Activated CD4-positive, alpha-beta T cell treated with anti-CD3 and anti-CD28 coated beads, Interleukin-2, Interleukin-4, amounts not matched to agents 100 ng/mL and 50 ng/mL, durations not matched to agents 16 hours and 8 hours (primary cell): ENCODE measurements at places on chromosomes 2 and 18.

GRCh38 chr18:40532046-40532445, 1423.0 kb upstream of the PIK3C3 start:
- no peak for DNase-seq

DNA sequence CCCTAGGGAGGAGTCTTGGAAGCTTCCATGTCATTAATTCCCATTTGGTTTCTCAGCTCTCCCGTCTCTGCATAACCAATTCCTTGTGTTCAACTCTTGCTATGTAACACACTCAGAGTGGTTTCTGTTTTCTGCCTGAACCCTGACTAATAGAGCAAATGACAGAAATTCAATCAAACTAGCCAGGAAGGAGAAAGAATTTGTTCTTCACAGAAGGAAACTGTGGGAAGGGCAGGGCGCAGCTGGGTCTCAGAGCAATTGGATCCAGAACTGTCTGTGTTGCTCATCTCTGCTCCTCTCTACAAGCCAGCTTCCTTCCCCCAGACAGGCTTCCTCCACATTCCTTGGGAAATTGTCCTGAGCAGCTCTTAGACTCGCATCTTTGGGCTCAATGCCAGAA, 269.8 kb downstream of the TNS1 start:
- no peak for DNase-seq

DNA sequence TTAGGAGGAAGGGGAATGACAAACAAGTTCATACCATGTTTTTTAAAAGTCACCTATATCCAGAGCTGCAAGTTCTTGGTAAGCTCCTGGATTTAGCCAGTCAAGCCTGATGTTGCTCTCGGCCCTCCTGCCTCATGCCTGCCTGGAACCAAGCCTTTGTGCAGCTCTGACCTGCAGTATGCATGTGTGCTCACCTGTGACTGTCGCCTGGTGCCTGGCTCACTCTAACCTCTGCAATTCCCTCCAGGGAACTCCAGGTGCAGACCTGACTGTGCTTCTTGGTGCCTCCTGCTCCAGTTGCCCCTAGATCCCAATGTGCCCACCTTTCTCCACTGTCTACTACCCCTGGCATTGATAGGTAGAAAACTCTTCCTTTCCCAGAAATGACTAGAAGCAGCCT, 85.1 kb upstream of the ZBTB14 start:
- no peak for DNase-seq

GRCh38 chr18:77173275-77174030, 40.9 kb upstream of the MBP start:
- DNase-seq: no peak

- DNase-seq: no peak
Measured at GRCh38 chr18:63022429-63023022, 297.0 kb downstream of the BCL2 start.

DNA sequence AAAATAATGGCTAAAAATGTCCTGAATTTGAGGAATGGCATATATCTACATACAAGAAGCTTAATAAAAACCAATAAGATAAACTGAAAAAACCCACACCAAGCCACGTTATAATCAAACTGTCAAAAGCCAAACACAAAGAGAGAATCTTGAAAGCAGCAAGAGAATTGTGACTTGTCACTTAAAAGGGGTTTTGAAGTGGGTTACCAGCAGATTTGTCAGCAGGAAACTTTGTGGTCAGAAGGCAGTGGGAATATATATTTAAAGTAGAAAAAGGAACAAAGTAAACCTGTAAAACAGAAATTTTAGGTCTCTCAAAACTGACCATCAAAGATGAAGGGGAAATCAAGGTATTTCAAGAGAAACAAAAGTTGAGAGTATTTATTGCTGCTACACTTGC, 171.9 kb upstream of the CNTNAP5 start:
- no peak for DNase-seq

GRCh38 chr2:210842896-210843295, 286.5 kb downstream of the CPS1 start:
- no peak for DNase-seq
